ENCODE measurements at places on chromosomes 6 and 20.

- DNase-seq = no peak
Measured at GRCh38 chr6:76706631-76707030, 634.2 kb upstream of the IMPG1 start.

DNA sequence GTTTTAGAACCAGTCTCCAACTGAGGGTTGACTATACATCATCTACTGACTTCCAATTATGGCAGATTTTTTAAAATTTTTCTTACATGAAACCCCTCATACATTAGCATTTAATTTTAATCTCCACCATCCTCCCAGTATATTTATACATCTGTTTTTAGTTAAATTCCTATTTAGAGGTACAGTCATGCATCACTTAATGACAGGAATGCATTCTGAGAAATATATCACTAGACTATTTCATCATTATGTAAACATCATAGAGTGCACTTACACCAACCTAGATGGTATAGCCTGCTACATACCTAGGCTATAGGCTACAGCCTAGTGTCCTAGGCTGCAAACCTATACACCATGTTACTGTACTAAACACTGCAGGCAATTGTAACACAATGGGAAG, 316.7 kb upstream of the MARCKS start:
- no peak for DNase-seq

DNA sequence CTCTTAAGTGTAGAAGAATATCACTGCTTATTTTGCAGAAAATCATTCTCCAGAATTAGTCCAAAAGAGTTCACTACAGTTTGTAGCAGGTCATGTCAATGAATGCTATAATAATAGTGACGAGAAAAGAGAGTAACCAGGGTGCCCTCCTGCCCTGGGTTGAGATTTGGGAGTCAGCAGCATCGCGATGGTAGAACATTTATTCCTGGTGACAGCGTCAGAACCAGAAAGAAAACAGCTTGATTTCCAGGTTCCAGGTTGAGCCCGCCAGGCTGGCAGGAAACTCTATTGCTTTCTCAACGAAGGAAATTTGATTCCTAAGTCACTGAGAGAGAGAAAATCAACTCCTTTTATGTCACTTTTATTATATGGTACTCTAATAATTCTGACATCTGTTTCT, 550.3 kb downstream of the QKI start:
- no peak for DNase-seq

- DNase-seq = no peak
Measured at GRCh38 chr6:147099974-147100373, 104.2 kb upstream of the STXBP5 start.

- no peak for DNase-seq
Measured at GRCh38 chr20:8766868-8767390, 302.0 kb upstream of the PLCB4 start.

- no peak for DNase-seq
Measured at GRCh38 chr6:37305841-37306425, 47.9 kb upstream of the RNF8 start.

- no peak for DNase-seq
Measured at GRCh38 chr6:83609248-83609647, 96.9 kb downstream of the PRSS35 start.

DNA sequence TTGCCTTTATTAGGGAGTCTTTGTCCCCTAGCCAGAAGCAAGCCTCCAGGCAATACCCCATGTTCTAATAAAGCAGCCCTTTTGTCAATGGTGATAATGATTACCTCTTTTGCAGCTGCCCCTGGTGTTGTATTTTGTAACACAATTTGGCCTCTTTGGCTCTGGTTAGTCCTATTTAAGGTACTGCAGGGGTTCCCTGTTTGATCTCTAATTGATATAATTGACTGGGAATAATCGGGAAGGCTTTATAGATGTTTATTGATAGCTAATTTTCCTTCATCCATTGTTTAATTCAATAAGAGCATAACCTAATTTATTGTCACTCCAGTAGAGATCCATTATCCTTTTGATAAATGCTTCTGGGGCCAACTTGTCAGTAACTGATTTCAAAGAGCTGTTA, 537.2 kb downstream of the PKHD1 start:
- DNase-seq = no peak

DNA sequence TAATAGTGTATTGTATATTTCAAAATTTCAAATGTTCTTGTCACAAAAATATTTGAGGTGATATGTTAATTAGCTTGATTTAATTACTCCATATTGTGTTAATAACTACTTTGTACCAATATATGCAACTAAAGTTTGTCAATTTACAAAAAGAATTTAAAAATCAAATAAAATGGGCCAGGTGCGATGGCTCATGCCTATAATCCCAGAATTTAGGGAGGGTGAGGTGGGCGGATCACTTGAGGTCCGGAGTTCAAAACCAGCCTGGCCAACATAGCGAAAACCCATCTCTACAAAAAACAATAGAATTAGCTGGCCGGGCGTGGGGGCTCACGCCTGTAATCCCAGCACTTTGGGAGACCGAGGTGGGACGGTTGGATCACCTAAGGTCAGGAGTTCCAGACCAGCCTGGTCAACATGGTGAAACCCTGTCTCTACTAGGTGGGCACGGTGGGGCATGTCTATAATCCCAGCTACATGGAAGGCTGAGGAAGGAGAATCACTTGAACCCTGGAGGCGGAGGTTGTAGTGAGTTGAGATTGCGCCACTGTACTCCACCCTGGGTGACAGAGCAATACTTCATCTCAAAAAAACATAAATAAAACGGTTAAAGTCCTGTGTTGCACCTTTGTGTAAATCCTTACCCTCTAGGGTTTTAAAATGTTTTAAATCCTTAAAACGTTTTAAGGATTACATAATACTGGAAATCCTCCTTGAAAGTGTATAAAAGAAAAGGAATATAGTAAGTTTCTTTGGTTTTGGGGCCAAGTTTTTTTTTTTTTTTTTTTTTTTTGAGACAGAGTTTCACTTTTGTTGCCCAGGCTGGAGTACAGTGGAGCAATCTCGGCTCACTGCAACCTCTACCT, 4.0 kb downstream of the HSPA1B start:
- no peak for DNase-seq

- no peak for DNase-seq
Measured at GRCh38 chr6:134657751-134658527, 292.0 kb downstream of the ALDH8A1 start.

- DNase-seq = no peak
Measured at GRCh38 chr6:170403451-170403850, 96.9 kb downstream of the FAM120B start.

GRCh38 chr20:11881449-11881848, 36.2 kb upstream of the BTBD3 start:
- no peak for DNase-seq

DNA sequence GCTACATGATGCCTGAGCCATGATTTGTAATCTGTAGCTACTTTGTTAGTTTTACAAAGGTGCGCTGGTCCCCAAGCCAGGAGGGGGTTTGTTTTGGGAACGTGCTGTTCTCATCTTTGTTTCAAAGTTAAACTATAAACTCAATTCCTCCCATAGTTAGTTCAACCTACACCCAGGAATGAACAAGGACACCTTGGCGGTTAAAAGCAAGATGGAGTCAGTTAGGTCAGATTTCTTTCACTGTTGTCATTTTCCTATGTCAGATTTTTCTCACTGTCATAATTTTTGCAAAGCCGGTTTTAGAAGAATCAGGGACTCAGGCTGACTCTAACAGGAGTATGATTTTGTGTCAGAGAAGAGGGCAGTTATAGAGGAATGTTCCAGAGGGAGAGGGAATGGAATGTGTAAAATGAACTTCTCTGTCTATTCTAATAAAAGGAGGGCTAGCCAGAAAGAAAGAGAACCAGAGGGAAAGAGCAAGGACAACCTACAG, 2.3 kb upstream of the GMPR start:
- DNase-seq = no peak

DNA sequence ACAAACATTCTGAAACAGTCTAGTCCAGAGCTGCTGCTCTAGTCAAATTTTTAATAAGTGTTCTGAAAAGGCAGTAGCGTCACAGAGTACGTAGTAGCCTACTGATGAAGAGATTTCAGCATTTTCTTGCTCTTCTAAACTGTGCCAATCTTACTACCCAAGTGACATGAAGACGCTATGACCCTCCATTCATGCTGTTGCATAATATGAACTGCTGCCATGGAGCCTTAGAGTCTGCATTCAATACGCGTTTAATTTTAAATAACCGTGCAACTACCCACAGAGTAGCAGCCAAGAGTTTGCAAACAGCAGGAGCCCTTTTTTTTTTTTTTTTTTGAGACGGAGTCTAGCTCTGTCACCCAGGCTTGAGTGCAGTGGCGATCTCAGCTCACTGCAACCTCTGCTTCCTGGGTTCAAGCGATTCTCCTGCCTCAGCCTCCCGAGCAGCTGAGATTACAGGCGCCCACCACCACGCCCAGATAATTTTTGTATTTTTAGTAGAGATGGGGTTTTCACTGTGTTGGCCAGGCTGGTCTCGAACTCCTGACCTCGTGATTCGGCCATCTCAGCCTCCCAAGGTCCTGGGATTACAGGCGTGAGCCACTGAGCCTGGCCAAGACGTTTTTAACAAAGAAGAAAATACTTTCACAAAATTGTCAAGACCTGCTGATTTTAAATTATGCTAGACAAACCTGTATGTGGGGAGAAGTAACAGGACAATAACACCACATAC, 44.3 kb downstream of the EZR start:
- no peak for DNase-seq

DNA sequence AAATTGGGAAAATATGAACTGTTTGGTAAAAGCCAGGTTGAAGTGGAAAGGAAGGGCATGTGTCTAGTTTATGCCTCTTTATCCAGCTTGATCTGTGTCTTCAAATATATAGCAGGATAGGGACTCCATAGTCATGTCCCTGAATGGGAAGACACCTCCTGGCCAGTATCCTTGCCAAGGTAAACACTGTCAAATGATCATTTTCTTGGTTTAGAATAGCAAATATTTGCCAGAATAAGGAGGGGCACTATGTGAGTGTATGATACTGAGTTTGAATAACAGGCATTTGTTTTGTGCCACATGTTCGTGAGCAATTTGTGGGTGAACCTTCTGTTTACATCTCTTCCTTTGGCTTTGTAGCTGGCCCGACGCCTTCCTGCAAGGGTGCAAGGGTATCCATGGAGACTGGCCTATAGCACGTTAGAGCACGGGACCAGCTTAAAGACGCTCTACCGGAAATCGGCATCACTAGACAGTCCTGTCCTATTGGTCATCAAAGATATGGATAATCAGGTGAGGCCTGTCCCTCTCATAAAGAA, 34.2 kb upstream of the HINT3 start:
- no peak for DNase-seq

DNA sequence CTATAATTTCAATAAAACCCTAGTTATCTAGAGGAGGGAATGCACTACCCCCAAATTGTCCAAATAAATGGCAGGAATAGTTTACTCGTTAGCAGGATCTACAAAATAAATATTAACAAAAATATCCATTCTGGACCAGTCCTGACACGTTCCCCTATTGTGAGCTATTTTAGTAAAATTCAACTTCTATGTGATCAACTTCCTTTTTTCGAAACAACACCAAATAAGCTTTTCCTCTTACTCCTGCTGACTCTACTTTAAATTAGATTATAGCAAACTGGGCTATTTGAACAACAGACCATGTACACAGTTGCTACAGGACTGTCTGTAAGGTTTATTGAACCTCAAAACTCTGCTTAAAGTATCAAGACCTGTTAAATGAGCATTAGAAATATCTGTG, 154.3 kb downstream of the IPCEF1 start:
- DNase-seq = no peak

GRCh38 chr6:34955442-34955841, 66.4 kb downstream of the ANKS1A start:
- DNase-seq = no peak

DNA sequence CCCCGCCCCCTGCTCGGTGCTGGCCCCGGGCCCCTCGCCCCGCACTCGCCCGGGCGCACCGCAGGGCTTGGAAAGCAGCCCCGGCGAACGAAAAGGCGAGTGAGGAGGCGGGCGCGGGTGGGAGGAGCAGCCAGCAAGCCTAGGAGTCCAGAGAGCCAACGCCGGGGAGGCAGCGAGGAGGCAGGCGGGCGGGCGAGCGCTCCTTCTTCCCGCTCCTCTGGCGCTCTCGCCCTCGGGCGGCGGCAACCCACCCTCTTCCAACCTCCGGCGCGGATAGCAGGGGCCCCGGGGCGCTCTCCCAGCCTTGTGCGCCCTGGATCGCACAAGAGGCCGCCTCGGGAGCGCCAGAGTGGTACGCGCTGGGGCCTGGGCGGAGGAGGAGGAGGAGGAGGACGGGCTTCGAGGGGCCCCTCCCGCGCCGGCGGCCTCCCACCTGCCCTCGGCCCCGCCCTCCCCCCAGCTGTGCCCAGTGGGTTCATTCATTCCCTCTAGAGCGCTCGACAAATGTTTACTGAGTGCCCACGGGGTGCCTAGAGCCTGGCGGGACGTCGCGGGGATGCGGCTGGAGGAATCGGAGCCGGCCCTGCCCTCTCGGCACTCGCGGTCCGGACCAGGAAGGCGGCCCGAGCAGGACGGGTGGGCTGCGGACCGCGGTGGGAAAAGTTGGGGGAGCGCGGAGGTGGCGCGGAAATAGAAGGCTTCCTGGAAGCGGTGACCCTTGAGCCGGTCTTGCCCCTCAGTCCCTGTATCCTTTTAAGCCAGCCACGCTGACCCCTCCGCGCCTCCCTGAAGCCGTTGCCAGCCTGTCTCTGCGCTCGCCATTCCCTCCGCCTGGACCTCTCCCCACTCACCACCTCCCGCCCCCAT, at the start of gene BMP7:
TSS of gene BMP7 (minus strand) at position 351 of the 867 bp plus-strand sequence. CDS start 519 bp downstream, outside the sequence.
- no peak for DNase-seq

DNA sequence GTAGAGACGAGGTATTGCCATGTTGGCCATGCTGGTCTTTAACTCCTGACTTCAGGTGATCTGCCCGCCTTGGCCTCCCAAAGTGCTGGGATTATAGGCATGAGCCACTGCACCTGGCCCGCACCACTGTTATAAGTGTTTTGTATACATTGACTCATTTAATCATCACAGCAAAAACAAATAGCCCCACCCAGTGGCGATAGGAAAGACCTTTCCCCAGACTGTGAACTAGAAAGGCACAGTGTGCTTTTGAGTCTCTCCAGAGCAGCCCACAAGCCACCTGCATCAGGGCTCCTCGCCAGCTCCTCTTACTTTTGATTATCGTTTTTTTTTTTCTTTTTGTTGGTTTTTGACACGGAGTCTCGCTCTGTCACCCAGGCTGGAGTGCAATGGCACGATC, 27.9 kb upstream of the ZFP64 start:
- DNase-seq = no peak
